ENCODE measurements at places on chromosomes 2 and 18.
A peak's percentile ranks its signal among the peaks of the same experiment; 100 is the strongest.

GRCh38 chr18:63096327-63096874, 223.2 kb downstream of the BCL2 start:
- DNase-seq = no peak

DNA sequence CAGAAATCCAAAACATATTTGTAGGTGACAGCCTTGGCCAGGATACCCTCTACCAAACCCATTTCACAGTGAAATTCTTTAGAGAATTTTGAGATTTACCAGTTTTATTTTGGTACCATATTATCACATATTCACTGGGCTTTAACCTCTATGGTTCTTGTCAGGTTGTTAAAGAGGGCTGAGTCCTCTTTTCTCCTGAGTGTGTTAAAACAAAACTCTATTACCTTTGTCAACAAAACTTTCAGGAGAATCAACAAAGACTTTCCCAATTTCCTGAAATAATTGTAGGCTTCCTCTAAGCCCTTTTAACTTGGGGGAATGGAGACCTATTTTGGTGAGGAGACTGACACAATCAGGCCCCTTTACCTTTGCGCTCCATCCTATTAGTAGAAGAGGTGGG, 155.2 kb downstream of the TRABD2A start:
- DNase-seq = no peak

GRCh38 chr2:241871538-241872312, 2.2 kb downstream of the RTP5 start:
- DNase-seq = no peak

- DNase-seq = no peak
These were observed 48.5 kb upstream of the LYPD6B start for GRCh38 chr2:148989882-148990493.

GRCh38 chr2:33949371-33949770, 350.3 kb upstream of the FAM98A start:
- DNase-seq = no peak

GRCh38 chr2:203909261-203909967, 27.1 kb upstream of the ICOS start:
- DNase-seq = peak; percentile 53

GRCh38 chr18:76584414-76585310, 89.6 kb upstream of the ZNF516 start:
- no peak for DNase-seq

- peak; percentile 17 for DNase-seq
These were observed 971 bp upstream of the FBXO41 start for GRCh38 chr2:73285159-73285739.

DNA sequence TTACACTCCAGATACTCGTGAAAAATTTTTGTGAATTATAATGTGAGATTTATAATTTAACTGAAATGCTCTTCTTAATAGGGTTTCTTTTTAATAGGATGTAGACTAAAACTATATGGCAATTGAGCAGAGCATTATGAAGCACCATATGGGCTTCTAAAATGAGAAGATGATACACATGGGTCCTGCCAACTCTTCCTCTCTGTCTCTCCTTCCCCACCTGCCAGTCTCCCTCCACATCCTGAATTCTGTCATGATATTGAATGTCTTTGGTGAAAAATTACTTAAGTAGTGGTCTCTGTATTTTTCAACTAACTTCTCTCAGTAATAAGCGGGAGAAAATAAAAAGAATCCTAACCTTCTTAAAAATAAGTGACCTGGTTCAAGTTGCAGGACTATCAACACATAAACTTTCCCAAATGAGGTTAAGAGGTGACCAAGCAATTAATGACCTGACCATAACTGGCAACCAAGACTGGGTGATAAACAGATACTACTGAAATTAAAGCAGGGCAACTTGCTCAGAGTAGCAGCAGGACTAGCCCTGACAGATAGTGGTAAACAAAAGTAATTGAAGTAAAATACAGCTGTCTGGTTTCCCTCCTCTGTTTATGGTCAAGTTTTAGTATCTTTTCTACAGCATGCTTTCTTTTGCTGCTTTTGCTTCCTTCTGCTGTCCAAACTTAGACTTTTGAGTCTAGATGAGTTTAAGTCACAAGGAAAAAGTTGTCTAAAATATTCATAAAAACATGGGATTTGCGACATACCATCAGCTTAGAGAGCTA, 117.1 kb upstream of the PDE1A start:
- no peak for DNase-seq

- DNase-seq = no peak
These were observed 2.2 kb downstream of the HMSD start for GRCh38 chr18:63951302-63951705.

- DNase-seq = no peak
These were observed 377.2 kb downstream of the CNTNAP5 start for GRCh38 chr2:124402274-124402673.

DNA sequence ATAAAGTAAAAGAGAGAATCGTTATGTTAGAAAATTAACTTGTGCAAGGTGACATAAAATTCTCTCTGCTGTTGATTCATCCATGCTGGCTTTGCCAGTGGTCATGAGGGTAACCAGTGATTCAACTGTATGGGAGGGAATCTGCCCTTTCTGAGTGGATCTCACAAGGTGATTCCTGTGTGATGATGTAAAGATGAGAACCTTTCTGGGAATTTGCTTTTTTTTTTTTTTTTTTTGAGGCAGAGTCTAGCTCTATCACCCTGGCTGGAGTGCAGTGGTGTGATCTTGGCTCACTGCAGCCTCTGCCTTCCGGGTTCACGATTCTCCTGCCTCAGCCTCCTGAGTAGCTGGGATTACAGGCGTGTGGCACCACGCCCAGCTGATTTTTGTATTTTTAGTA, 23.3 kb downstream of the RAB31 start:
- no peak for DNase-seq

GRCh38 chr2:170206246-170206645, 28.3 kb downstream of the MYO3B start:
- no peak for DNase-seq

GRCh38 chr2:39127973-39128372, 7.1 kb upstream of the SOS1 start:
- DNase-seq = no peak

DNA sequence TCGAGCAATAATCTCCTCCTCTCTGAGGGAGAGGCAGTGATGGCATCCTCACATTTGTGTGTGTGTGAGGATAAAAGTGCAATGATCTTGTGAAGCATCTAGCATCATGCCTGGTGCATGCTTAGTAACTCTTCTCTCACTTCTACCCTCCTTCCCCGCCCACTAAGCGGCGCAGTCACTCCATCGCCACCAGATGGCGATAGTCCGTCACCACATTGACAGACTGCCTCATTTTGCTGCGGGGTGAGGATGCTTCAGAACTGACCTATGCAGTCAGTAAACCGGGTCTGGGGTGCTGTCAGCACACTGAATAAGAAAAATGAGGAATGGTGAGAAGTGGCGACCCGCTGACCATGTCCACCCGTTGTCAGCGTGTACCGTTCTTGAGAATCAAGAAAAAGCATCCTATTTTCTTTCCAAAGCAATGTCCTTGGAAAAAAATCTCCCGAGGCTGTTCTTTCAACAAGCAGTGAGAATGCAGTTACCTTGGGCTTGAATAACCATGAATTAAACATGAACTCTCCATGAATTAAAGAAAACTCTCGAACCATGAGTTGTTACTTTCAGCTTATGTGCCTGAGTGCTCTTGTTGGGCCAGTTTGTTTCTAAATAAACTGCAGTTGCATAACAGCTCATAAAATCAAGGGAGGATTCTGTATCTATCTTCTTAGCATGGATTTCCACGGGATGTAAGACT, 37.3 kb upstream of the TMEM177 start:
- peak; percentile 74 for DNase-seq

- DNase-seq = no peak
These were observed 1.5 kb downstream of the DSEL start for GRCh38 chr18:67514901-67515540.

DNA sequence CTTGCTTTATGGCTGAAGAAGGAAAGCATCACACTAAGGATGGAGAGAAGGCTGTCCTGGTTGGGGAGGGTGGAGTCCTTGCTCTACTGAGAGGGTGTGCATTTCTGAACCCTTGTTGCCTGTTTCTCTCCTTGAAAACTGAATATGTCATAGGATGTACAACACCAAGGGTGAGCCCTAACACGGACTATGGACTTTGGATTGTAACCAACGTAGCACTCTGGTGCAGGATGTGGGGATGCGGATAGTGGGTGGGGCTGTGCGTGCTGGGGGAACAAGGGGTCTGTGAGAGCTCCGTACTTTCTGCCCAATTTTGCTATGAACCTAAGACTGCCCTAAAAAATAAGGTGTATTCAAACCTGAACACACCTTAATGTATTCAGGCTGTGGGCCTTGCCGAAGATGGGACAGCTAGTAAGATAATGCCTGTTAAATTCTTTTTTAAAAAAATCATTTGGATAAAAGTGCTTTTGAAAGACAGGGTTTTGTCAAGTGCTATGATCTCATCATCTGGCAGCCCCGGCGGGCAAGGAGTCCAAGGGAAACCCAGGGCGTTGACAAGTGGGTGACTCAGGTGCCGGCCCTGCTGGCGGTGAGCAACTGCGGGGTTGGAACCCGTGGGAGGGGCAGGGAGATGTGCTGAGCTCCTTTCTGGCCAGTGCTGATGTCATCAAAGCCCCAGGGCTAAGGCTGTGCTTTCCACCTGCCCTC, 54.0 kb downstream of the GATA6 start:
- DNase-seq = no peak

DNA sequence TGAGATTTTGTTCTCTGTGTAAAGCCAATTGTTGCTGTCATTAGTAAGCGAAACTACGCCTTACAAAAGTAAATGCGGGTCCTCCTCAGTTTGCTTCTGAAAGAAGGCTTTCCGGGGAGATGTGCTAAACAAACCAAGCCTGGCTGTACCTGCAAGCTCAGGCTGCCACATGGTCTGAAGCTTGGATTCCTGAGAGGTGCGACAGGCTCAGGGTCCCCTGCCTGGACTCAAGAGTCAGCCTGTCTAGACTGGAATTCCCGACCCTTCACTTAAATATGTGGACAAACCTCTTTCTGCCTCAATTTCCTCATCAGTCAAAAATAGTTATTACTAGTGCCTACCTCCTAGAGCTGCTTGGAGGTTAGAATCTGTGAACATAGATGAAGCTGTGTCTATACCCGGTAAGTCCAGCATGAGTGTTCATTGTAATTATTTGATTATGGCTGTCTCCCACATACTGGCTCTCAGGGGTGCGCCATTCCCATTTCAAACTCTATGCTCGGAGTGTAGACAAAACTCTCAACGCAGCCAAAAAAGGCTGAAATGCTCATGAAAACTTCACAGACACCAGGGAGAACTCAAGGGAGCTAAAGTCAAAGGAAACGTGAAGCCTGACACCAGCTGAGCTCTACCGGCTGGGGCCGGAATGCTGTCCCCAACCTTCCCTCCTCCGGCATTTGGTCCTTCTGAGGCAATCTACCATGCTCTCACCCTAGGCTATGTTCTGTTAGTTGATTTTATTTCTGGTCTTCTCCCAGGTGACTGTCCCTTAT, 31.4 kb downstream of the SOWAHC start:
- no peak for DNase-seq

DNA sequence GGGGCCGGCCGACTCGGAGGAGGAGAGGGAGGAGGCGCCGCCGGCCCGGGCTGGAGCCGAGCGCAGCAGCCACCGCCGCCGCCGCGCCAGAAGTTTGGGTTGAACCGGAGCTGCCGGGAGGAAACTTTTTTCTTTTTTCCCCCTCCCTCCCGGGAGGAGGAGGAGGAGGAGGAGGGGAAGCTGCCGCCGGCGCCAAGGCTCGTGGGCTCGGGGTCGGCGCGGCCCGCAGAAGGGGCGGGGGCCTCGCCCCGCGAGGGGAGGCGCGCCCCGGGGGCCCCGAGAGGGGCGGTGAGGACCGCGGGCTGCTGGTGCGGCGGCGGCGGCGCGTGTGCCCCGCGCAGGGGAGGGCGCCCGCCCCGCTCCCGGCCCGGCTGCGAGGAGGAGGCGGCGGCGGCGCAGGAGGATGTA, 316 bp downstream of the CRIM1 start:
- DNase-seq = no peak

- peak; percentile 98 for DNase-seq
These were observed at the start of the genes GEN1 and SMC6 for GRCh38 chr2:17753803-17754663. Gene GEN1, plus strand, starts transcription at chr2:17754138. Its CDS starts 5,806 bp downstream, at chr2:17759944. Gene SMC6, minus strand, starts transcription at chr2:17753810. Its CDS starts 7,864 bp downstream, at chr2:17745946.

- no peak for DNase-seq
These were observed 31.2 kb downstream of the MARCHF4 start for GRCh38 chr2:216341121-216341520.
